ENCODE measurements at places on chromosomes 3 and 15. TPM values are rescaled to one million over a fixed set of nuclear protein-coding genes. Genes with fewer than 3 reads are reported as not detected.

ROBO2 gene
- total RNA-seq, result 4.9 TPM

CYP8B1 gene
- not detected for total RNA-seq

ISG20 gene
- total RNA-seq, result 3.2 TPM

COL6A5 gene
- 0.12 TPM for total RNA-seq

SRGAP3 gene
- 1.4 TPM for total RNA-seq

LRRC2 gene
- total RNA-seq, result 2.0 TPM

VGLL3 gene
- 2.9 TPM for total RNA-seq

TLR9 gene
- total RNA-seq, result not detected

CACNA2D3 gene
- 0.59 TPM for total RNA-seq

RFT1 gene
- 4.7 TPM for total RNA-seq

SNAP23 gene
- total RNA-seq, result 49.6 TPM

CCR9 gene
- not detected for total RNA-seq

IQCF5 gene
- not detected for total RNA-seq

CCR3 gene
- 0.94 TPM for total RNA-seq

SEMA3B gene
- total RNA-seq, result 13.2 TPM

TRIM71 gene
- total RNA-seq, result not detected

SQOR gene
- 249 TPM for total RNA-seq

NR2E3 gene
- total RNA-seq, result not detected

PP2D1 gene
- not detected for total RNA-seq

ZPLD1 gene
- not detected for total RNA-seq

CA12 gene
- total RNA-seq, result 24.0 TPM

FETUB gene
- total RNA-seq, result not detected

IL17RC gene
- total RNA-seq, result 21.8 TPM

RPUSD3 gene
- 18.5 TPM for total RNA-seq

FHIT gene
- 0.38 TPM for total RNA-seq

SAMD7 gene
- not detected for total RNA-seq

ENTPD3 gene
- total RNA-seq, result not detected

SERINC4 gene
- not detected for total RNA-seq

SCG3 gene
- total RNA-seq, result not detected

XCR1 gene
- total RNA-seq, result 0.23 TPM

EPB42 gene
- total RNA-seq, result not detected

LRRC31 gene
- total RNA-seq, result not detected

GUCA1C gene
- not detected for total RNA-seq

IQCH gene
- total RNA-seq, result 1.3 TPM
